ENCODE measurements at places on chromosomes 1 and 21. TPM values are rescaled to one million over a fixed set of nuclear protein-coding genes. Genes with fewer than 3 reads are reported as not detected.

PADI3 gene
- total RNA-seq = 48.8 TPM

GRCh38 chr1:189158155-189158554 lies 1319.5 kb downstream of the BRINP3 start:
- DNase-seq = no peak

- DNase-seq = no peak
Measured at GRCh38 chr1:34695580-34695979, 59.3 kb upstream of the GJB5 start.

USP24 gene
- total RNA-seq = 26.2 TPM

SLC50A1 gene
- total RNA-seq = 32.5 TPM

- no peak for DNase-seq
Measured at GRCh38 chr1:166297993-166298392, 131.2 kb upstream of the FAM78B start.

AXDND1 gene
- not detected for total RNA-seq

GRCh38 chr1:102174259-102174863 lies 177.6 kb upstream of the OLFM3 start:
- no peak for DNase-seq

ETV3L gene
- not detected for total RNA-seq

GRCh38 chr1:29211086-29212030 lies 19.4 kb downstream of the MECR start:
- no peak for DNase-seq

DNA sequence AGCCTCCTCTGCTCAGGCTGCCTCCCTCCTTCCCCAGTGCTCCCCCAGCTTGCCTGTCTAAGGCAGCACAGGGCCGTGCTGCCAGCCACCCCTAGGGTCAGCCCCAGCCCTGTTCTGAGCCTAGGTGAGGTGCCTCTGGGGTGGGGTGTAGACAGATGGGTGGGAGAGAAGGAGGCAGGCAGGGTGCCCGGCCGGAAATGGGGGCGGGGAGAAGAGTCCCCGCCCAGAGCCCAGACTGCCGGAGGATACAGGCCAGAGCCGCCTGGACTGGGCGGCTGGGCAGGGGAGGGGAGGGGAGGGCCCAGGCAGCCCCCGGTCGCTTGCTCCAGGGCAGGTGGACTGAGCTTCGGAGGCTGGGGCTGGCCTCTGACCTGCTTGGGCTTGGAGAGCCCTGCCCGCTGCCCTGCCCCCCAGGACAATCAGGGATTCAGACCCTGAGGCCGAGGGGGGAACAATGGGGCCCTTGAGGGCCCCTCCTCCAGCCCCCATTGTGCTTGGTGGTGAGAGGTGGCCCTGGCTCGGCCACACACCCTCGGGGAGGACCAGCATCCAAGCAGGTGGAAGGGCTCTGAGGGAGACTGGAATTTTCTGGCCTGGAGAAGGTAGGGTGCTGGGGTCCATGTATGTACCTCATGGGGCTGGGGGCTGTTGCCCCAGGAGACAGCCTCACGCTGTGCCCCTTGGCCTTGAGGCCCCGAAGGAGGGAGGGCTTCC lies at the start of gene GJC2:
Gene GJC2 (plus strand): TSS at position 525 of the 714 bp plus-strand sequence. CDS start 7,829 bp downstream, outside the sequence.
- DNase-seq = no peak

DNA sequence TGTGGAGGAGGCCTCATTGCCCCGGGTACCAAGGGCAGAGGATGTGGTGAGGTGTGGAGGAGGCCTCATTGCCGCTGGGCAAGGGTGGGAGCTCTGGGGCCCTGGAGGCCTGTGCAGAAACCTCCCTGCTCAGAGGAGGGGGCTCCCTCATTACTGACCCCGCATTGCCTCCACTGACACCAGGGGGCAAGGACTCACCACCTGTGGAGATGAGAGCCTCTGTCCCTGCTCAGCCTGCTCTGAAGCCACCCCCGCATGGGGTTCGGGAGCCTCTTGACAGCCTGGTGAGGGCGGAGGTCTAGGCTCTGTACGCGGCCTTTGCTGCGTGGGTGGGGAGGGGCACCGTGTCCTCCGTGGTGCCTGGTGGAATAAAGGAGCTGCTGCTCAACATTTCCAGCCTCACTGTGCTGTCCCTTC lies 95.0 kb upstream of the COL6A1 start:
- DNase-seq = no peak

S100A12 gene
- total RNA-seq = not detected

ZNF593OS gene
- not detected for total RNA-seq

DNA sequence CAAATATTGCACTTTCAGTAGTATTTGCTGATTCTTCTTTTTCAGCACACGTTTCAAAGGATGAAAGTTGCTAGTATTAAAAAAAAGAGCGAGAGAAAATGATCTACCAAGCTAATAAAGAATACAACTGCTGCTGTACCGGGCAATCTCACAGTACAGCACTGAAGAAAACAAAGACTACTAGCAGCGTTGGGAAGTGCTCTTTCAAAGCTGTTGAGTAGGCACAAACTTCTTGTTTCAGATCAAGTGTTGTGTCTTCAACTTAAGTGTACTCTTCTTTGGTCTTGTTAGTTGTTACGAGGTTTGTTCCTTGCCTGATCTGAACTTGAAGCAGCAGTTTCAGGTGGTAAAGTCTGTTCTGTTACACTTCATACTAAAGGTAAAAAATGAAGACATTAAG lies 7.9 kb downstream of the CSDE1 start:
- DNase-seq = no peak

- no peak for DNase-seq
Measured at GRCh38 chr1:160340866-160341265, 2.2 kb downstream of the COPA start.

- DNase-seq = no peak
Measured at GRCh38 chr1:2523891-2524609, 2.3 kb downstream of the PANK4 start.

CLCA4 gene
- not detected for total RNA-seq

AKR7A3 gene
- 0.84 TPM for total RNA-seq

BTBD8 gene
- 0.49 TPM for total RNA-seq

- DNase-seq = no peak
Measured at GRCh38 chr1:212231372-212231771, 53.8 kb upstream of the PPP2R5A start.

- DNase-seq = no peak
Measured at GRCh38 chr1:56439610-56440264, 139.6 kb downstream of the PLPP3 start.

DNA sequence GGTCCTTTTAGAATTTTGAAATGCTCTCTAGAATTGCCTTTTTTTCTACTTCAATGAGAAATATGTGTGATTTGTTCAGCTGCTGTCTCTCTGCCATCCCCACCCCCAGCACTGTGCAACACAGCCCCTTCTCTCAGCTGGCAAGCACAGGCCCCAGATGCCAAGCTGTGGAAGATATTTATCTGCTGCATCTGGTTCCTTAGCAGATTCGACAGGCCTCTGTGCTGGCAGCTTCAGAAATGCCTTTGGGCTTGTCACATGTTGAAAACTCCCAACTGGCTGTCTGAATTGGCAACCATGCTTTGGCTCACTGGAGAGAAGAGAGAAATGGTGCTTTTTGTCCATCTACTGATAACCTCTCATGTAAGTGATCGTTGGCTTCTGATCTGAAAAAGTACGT lies 206.7 kb upstream of the C1orf87 start:
- DNase-seq = peak; percentile 55

SYT14 gene
- 1.1 TPM for total RNA-seq

DNA sequence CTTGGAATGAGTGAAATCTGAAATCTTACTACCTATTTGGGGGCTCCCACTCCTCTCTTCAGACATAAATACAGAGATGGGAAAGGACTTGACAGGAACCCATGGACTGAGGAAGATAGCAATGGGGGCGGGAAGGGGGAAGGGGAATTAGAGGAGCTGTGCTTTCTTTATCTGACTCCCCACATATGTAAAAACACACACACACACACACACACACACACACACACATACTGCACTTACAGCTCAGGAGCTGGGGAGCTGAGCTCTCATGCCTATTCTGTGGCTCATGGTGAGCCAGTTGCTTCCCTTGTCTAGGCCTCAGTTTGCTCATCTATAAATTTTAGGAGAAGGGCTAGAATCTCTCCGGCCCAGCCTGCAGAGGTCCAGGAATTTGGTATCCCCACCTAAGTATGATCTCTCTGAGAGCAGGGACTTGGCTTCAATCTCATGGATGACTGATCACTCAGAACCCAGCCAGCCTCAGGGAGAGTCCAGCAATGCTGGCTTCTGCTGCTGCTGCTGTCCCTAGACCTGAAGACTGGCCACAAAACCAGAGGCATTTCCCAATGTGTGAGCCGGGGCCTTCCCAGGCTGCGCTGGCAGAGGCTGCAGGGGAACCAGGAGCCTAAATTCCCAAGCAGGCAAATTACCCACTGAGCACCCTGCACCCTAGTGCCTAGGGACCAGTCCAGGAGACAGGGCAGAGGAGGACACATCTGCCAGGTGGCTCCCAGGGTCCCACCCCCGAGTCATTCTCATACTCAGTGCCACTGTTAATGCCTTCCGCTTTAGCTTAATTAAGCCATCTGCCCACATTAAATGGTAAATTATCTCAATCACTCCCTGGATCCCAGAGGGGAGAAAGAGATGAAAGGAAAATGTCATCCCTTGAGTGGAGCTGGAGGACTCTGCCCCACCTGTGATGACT lies 57.5 kb upstream of the RBM15 start:
- no peak for DNase-seq

- DNase-seq = no peak
Measured at GRCh38 chr1:45177452-45177851, 29.0 kb downstream of the ZSWIM5 start.

LRRC42 gene
- total RNA-seq = 57.8 TPM

GRCh38 chr1:188668083-188668482 lies 1809.6 kb downstream of the BRINP3 start:
- DNase-seq = no peak

GRCh38 chr1:50425376-50426107 lies 2.3 kb upstream of the DMRTA2 start:
- peak; percentile 41 for DNase-seq

GRCh38 chr1:68791800-68792199 lies 294.9 kb upstream of the DEPDC1 start:
- no peak for DNase-seq

GRCh38 chr1:179448437-179449149 lies 82.8 kb downstream of the AXDND1 start:
- no peak for DNase-seq
